ENCODE measurements at places on chromosomes 5 and 9. TPM values are rescaled to one million over a fixed set of nuclear protein-coding genes. Genes with fewer than 3 reads are reported as not detected.

- DNase-seq = no peak
Measured at GRCh38 chr5:107680099-107680498, 9.4 kb upstream of the EFNA5 start.

GRCh38 chr5:2557435-2557834, 194.0 kb downstream of the IRX2 start:
- DNase-seq = no peak

GRCh38 chr5:59126016-59126707, 543.3 kb downstream of the RAB3C start:
- DNase-seq = no peak

DNA sequence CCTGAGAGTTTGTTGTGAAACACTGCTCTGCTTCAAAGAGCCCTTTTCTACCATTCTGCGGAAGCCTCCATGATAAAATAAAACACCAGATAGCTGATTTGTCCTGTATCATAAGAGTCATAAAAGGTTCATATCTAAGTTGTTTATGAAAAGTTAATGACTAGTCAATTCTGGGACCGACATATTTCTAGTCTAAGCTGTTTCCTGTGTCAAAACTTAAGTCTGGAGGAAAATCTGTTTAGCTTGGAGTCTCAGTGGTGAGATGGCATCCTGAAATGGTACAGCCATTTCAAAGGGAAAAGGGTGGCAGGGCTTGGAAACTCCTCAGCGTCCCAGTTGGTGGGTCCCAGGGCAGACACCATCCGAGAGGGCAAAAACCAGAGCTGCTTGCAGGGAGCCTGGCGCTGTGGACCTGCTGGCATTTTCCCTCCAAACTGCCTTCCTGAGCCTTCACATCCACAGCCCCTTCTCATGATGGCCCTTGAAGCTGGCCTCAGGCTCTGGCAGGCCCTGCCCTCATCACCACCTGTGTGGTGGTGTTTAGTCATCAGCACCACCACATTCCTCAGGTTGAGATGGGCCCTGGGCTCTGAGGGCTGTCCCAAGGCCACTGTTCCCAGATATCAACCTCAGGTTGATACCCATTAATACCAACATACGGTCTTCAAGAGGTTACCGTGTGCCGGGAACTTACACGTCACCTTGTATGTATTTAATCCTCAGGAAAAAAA, 184.0 kb downstream of the HSPA4 start:
- no peak for DNase-seq

Gene SLC27A6
- total RNA-seq = 4.8 TPM

Gene FBXL7
- total RNA-seq = 35.7 TPM
